ENCODE measurements at places on chromosomes 7 and 10. TPM values are rescaled to one million over a fixed set of nuclear protein-coding genes. Genes with fewer than 3 reads are reported as not detected.

GRCh38 chr10:46222364-46222935 lies 64.3 kb upstream of the ANTXRL start:
- DNase-seq = no peak

- no peak for DNase-seq
Measured at GRCh38 chr7:117186218-117187010, 136.4 kb downstream of the WNT2 start.

The HOXA3 gene
- total RNA-seq = 5.8 TPM

DNA sequence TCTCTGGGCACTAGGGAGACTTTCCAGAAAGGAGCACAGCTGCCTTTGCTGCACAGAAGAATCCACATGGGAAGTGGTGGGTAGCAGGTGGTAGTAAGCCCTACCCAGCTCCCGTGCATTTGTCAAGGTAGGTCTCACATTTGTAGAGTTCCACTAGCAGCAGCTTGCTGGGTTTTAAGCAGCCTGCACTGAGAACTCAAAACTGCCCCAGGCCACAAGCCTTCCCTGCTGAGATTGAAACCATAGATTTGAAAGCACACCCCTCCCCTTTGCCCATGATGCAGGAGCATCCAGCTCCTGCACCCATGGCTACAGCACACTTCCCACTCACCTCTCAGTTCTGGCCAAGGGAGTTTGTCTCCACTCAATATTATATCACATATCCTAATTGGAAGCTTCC lies 604.5 kb upstream of the STEAP1 start:
- no peak for DNase-seq

GRCh38 chr7:140304191-140304799 lies 94.0 kb downstream of the SLC37A3 start:
- no peak for DNase-seq

The BEND7 gene
- total RNA-seq = 12.4 TPM
